ENCODE measurements at places on chromosomes 3 and 15.

DNA sequence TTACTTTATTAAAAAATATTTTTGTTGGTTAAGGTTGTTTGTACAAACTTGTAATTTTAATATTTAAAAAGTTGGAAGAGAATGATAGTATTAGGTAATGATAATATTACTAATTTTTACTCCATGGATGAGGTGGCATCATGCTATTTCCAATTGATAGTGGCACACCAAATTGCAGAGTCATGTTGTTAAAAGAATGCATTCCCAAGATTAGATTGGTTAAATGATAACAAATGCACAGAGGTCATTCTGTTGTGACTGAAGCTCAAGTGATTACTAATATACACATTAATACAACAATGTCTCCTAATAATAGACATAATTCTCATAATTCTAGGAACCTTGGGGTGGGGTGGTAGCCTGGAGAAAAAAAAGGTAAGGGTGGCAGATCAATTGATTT is 73.2 kb upstream of the ZBED2 start:
- DNase-seq = no peak

- DNase-seq = no peak
Measured at GRCh38 chr15:92853222-92853621, 46.9 kb upstream of the CHD2 start.

- DNase-seq = no peak
Measured at GRCh38 chr3:150540297-150540696, 6.0 kb downstream of the SERP1 start.

- DNase-seq = no peak
Measured at GRCh38 chr15:89735773-89736172, 15.3 kb downstream of the MESP1 start.

- DNase-seq = no peak
Measured at GRCh38 chr3:41102053-41102556, 97.2 kb upstream of the CTNNB1 start.
